ENCODE measurements at places on chromosomes 2 and 18.

DNA sequence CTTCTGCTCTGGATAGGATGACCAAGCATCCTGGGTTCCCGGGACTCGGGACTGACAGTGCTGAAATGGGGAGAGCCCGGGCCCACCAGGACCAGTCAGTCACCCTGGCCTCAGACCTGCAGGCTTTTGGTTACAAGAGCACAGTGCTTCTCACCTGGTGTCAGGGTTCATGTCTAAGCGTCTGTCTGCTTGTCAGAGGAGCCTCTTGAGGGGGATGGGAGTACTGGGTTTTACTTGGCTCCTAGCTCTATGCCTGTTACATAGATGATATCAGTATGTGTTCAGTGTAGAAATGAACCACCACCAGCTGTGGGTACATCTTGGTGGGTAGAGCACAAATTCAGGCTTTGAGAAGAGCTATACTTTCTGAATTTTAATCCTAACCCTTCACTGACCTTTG lies 29.9 kb downstream of the PCARE start:
- no peak for DNase-seq

DNA sequence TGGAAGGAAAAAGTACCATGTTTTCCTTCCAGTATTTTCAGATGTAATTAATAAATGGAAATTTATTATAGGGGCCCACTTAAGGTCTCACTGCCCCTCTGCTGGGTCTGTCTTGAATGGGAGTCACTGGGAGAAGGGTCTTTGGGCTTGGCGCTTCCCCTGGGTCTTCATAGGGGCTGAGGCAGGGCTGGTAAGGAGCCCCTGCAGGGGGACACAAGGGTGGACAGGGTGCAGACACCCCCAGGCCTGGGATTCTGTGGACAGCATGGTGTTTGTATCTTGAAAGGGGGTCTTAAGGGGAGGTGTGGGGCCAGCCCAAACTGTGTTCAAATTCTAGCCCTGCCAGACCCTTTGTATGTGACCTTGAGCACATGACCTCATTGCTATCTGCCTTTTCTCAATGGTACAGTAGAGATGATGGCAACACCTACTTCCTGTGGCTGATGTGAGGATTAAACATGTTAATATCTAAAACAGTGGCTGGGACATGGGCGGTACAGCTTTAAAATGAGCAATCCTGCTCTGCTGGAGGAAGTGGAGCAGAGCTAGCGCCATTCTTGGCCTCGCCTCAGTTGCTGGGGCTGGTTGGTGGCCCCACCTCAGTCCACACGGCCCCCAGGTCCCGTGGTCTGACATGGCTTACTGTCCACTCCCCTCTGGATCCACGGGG lies 71.6 kb downstream of the GNAL start:
- no peak for DNase-seq

- no peak for DNase-seq
Observed at GRCh38 chr2:165054652-165055051, 99.3 kb upstream of the SLC38A11 start.

GRCh38 chr2:14975381-14975780 lies 342.9 kb downstream of the LRATD1 start:
- DNase-seq: peak; percentile 60

GRCh38 chr18:62436636-62437234 lies 86.1 kb upstream of the ZCCHC2 start:
- no peak for DNase-seq

GRCh38 chr18:7918701-7919100 lies 351.6 kb downstream of the PTPRM start:
- no peak for DNase-seq
